ENCODE measurements at places on chromosomes 11 and 22. TPM values are rescaled to one million over a fixed set of nuclear protein-coding genes. Genes with fewer than 3 reads are reported as not detected.

The RTN4RL2 gene
- total RNA-seq: 4.5 TPM

The OR10A2 gene
- total RNA-seq: not detected

The OR6A2 gene
- total RNA-seq: not detected

The VWCE gene
- total RNA-seq: 2.6 TPM

The SNX15 gene
- 13.4 TPM for total RNA-seq

The TOM1 gene
- 37.0 TPM for total RNA-seq

Measured in epithelial cell of alveolus of lung (primary cell).